DND-41 (cell line): ENCODE measurements at places on chromosomes 1 and 21.

GRCh38 chr1:78440381-78440793, 50.4 kb upstream of the PTGFR start:
- DNase-seq = no peak

GRCh38 chr21:41267346-41267745, 49.3 kb upstream of the FAM3B start:
- DNase-seq = no peak

GRCh38 chr1:177021687-177022086, 142.8 kb downstream of the ASTN1 start:
- DNase-seq = no peak

- no peak for DNase-seq
Observed at GRCh38 chr1:159443066-159443750, 3.7 kb downstream of the OR10J1 start.

DNA sequence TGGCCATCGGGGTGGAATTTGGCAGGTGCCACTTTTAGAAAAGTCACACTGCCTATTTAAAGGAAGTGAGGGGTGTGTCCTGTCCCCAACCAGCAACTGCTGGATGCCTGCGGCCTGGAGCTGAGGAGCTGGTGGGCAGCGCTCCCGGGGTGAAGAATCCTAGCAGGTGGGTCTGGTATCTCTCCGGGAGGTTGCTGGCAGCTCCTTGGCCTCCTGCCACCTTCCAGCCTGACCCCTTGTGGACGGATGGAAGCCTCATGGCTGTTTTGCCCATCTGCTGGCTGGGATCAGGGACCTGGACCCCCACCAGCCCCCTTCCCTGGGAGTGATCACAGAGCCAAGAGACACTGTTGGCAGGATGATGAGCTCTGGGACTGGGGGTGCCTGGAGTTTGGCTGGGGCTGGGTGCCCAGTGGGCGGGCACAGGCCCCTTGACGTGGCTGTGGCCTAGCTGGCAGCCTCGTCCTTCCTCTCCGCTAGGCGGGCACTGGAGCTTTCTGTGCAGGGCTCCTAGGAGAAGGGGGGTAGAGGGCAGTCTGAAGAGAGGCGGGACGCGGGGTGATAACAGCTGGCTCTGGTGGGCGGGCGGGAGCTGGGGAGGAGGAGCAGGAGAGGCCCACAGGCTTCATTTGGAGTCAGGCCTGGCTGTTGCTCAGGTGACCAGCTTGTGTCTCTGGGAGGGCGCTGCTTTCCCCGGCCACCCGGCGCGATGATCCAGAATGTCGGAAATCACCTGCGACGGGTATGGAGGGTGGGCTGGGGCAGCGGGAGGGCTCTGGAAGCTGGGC, at the start of gene ACOT11:
ACOT11 (plus strand) TSS at position 628 of the 788 bp plus-strand sequence; CDS start at position 710, 82 bp downstream.
- DNase-seq = no peak
